ENCODE measurements at places on chromosomes 4 and X.

GRCh38 chrX:12434493-12434892 lies 296.2 kb downstream of the FRMPD4 start:
- DNase-seq = no peak

- no peak for DNase-seq
Measured at GRCh38 chrX:84956304-84956703, 47.4 kb upstream of the APOOL start.

DNA sequence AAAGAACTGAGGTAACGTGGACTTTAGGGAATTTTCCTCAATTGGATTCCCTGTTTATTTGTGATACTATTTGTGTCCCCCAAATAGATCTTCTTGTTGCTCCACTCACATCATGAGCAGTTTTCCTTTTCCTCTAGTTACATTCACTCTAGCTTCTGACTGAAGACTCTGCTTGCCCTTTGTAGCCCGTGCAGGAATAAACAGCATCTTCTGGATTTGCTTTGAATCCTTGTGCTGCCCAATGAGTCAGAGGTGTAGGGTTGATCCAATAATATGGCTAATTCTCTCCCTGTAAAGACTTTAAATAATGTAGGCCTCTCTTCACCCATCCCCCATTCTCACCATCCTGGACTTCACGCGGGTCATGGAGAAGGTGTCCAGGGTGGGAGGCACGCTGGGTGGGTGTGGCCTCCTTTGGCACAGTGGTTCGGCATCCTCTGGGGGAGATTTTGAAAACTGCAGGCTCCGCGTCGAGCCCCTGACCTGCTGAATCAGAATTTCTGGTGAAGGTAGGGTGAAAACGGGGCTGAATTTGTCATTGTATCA lies 9.0 kb downstream of the HAND2 start:
- no peak for DNase-seq

- DNase-seq = no peak
Measured at GRCh38 chrX:118468122-118468521, 27.5 kb upstream of the DOCK11 start.

- no peak for DNase-seq
Measured at GRCh38 chr4:17134565-17134964, 236.1 kb upstream of the LDB2 start.

DNA sequence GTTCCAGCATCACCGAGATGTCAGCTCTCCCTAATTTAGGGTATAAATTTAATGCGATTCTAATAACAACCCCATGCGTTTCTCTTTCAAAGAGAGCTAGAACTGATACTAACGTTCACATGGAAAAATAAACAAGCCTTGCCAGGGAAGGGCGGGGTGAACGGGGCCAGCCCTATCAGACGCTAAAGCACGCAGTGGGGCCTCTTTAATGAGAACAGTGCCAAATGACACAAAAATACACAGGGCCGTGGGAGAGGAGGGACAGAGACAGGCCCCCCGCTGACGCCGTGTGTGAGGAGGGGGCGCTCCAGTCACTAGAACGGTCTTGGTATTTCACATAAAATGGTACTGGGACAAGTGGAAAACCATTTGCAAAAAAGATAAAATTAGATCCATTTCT lies 21.3 kb upstream of the ADRA2C start:
- no peak for DNase-seq

- DNase-seq = no peak
Measured at GRCh38 chr4:77123411-77123810, 33.6 kb upstream of the CCNG2 start.

DNA sequence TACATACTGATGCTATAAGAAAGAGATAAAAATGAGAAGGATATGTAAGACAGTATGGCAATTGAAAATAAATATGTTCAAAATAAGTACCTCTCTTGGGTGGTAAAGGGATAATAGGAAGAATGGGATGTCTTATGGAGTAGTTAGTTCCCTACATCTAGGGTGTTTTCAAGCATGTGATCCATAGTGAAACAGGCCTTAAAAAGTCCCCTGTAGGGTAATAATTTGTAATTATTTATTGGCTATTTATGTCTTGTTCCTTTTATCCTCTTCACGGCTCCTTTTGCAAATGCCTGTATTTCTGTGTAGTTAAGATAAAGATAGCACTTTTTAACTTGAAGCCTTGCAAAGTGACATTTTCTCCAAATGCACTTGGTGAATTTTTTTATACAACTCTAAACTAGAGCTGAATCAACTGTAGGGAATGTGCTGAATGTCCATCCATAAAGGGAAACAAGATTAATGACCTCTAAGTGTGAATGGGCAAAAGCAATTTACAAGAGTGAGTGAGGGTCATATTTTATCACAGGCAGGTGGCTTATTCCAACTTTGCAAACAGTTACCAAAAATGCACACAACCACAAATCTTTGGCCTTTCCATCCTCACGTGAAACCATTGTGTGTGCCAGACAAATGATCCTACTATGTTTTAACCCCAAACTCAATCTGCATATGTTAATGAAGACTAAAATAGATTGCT lies 299.0 kb downstream of the KCNIP4 start:
- no peak for DNase-seq

GRCh38 chrX:11187001-11187400 lies 75.9 kb downstream of the HCCS start:
- DNase-seq = no peak

DNA sequence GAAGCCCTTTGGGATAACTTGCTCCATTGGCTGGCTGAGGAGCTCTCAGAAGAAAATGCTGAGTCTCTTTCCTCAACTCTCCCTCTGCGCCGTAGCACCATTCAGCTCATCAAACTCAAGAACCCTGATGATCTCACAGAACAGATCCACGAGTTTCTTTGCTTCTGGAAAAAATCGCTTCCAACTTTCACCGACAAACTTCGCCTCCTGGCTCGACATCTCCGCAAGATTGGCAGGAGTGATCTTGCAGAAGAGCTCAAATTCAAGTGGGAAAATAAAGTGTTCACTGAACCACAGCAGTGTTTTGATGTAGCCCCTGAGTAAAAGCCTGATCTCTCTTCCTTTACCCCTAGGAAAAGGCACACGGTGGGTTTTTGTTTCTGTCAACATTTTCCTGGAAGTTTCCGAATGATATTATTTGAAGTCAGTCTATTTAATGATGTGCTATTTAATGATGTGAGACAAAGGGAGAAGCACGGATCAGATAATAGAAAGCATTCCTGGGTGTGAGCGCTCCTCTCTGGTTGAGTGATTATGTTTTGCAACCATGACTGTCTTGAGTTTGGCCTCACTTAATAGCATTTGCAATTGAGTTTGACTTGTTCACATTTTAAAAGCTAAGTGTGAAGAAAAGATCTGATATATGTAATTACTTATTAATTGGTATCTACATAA lies 62.2 kb downstream of the DTHD1 start:
- DNase-seq = no peak

GRCh38 chr4:52850406-52851124 lies 11.6 kb upstream of the RASL11B start:
- DNase-seq = no peak

GRCh38 chrX:19593690-19594089 lies 78.4 kb upstream of the MAP3K15 start:
- DNase-seq = peak; percentile 1

GRCh38 chr4:153117554-153117953 lies 86.7 kb upstream of the TRIM2 start:
- DNase-seq = no peak

DNA sequence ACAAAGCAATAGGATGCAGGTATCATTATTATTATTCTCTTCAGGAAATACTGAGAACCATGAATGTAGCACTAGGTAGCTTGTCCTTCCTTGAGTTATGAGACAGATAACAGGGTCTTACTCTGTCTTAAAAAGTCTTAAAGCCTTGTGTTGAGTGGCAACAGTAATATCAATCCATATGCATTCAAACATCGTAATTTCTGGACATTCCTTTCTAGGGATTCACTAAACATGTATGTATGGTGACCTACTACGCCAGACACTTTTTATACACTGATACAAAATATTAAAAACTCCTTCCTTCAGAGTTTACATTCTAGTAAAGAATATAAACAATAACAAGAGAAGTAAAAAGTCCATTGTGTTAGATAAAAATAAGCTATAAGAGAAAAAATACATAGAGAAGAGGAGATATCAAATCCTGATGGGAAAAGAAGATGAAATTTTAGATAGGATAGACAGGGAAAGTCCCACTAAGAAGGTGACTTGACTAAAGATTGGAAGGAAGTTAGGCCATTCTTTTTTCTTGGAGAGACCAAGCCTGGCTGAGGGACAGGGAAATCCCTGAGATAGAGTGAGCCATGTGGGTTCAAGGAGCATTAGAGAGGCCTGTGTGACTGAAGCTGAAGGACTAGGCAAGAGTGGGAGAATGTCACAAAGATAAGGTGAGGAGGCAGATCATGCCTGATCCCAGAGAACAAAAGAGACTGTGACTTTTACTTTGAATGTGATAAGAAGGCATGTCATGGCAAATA lies 5.0 kb upstream of the DDX60L start:
- no peak for DNase-seq

GRCh38 chrX:11449613-11450012 lies 156.4 kb downstream of the AMELX start:
- no peak for DNase-seq

- no peak for DNase-seq
Measured at GRCh38 chr4:144223661-144224060, 83.1 kb upstream of the GYPA start.

DNA sequence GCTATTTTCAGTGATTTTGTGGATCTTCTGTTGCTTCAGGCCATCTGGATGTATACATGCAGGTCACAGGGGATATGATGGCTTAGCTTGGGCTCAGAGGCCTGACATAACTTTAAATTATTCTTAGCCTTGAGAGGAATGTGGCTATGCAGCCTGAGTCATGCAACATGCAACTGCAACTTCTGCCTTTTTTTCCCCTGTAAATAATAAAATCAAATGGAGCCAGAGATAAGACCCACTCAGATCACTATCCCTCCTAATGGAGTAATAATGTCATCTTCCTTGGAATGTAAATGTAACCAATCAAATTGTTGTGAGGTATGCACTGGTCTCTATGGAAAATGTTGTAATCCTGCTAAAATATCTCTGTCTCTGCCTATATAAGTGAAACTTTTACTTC lies 54.9 kb downstream of the MAGEB17 start:
- DNase-seq = peak; percentile 1

Measured in amniotic stem cell (primary cell).